Stimulated activated CD8-positive, alpha-beta memory T cell treated with anti-CD3 and anti-CD28 coated beads, Interleukin-7, amount 100 ng/mL, for 24 hours (primary cell): ENCODE measurements at places on chromosomes 6 and 20.

- DNase-seq, result no peak
Measured at GRCh38 chr6:31114970-31115849, 610 bp downstream of the PSORS1C1 start.

DNA sequence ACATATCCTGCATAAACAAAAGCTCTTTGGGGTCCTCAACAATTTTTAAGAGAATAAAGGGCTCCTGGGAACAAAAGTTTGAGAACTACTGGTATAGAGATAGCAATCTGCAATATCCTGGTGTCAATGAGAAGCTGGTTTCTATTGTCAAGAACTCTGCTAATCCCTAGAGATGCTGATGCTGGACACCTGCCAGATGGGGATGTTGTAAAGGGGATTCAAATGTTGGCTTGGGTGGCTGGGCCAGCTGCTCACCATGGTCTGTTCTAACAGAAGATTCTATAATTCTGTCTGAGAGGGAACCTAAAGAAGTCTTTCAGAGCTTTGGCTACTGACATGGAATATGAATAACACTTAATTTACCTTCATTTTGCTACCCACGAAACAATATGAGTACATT lies 137.8 kb downstream of the BTBD9 start:
- no peak for DNase-seq

- no peak for DNase-seq
Measured at GRCh38 chr6:47362857-47363461, 53.3 kb upstream of the TNFRSF21 start.

GRCh38 chr20:60513141-60513540 lies 554.9 kb downstream of the CDH26 start:
- DNase-seq, result no peak

DNA sequence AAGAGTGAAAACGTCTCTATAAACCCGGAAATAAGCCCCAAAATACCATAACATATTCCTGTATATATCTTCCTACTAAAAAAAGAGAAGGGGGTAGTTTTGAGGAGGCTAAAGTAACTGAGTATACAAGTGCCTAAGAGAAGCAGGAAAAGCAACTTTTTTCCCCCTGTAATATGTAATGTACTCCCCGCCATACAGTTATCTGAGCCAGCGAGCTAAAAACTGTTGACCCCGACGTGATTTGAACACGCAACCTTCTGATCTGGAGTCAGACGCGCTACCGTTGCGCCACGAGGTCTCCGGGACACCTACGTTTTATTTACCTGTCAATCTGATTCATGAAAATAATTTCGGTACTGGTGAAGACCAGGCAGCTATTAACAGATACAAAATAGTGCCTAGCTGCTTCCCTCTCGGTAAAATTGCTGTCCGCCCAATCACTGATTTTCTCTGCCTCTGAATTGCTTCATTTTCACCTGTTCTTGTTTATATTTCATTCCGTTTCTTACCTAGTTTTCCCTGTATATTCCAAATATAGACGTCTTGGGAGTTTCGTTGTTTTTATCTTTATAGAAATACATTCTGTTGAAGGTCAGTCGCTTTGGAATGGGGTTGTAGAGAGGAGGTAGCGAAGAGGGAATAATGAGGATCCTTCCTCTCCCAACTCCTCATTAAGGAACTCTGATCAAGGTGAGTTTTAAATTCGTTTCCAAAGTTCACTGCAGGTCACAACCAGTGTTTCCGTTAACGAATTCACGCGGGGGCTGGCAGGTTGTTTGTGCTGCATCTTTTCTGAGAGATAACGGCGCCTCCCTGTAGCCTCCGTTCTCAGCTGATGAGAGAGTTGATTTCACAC lies 33.6 kb upstream of the BTN3A2 start:
- no peak for DNase-seq

DNA sequence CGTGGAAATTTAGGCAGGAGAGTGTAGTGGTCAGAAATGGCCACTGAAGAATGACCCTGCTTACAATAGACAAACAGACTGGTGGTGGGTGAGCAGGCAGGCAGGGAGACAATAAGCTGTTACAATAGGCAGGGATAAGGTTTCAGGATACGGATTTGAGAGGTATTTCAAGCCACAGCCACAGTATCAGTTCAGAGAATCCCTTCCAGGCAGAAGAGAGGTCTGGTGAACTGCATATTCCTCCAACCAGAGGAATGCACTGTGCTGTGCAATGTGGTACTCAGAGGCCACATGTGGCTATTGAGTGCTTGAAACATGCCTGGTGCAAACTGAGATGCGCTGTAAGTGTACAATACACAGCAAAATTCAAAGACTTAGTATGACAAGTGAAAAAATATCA lies 20.6 kb downstream of the RMND1 start:
- DNase-seq, result no peak

- no peak for DNase-seq
Measured at GRCh38 chr6:29992807-29993206, 50.5 kb downstream of the HLA-A start.

GRCh38 chr20:59830665-59831023 lies 102.8 kb downstream of the SYCP2 start:
- no peak for DNase-seq

DNA sequence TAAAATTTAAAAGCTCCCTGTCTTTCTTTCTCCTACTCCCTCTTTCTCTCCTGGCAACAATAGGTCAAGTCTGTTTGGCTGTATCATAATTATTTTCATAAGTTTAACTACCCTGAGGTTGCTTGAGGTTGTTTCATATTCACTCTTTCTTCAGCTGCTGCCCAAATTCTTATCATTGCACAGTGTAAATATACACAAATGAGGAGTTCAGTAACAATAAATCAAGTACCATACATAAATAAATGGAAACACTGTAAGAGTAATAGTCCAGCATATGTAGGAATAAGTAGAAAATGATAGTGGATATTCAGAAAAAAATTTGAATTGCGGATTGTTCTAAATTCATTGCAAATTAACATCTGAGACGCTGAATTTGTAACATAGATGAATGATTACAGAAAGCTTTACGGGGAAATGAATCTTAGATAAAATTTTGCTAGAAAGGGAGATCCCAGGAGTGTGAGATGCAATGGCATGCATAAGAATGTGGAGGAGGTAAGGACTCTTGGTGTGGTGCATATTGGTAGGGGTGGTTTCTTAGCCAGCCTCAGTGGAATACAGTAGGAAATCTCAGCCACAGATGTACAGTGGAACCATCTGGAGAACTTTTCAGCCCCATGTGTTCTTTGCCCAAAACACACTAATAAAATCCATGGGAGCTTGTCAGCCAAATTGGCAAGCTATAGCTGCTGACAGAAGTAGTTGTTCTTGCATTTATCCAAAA lies 480.7 kb downstream of the HTR1B start:
- no peak for DNase-seq

DNA sequence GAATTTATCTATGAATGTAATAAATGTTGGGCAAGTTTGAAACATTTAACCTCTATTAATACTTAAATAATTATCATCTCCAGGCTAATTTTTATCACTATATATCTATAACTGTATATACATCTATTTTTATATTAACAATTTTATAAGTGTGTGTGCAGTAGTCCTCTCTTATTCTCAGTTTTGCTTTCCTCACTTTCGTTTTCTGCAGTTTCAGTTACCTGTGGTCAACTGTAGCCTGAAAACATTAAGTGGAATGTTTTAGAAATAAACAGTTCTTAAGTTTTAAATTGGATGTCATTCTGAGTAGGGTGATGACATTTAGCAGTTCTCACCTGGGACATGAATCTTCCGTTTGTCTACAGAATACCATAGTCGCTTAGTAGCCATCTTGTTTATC lies 379.4 kb upstream of the MAN1A1 start:
- DNase-seq, result no peak

GRCh38 chr6:125507987-125508655 lies 206.4 kb upstream of the HDDC2 start:
- DNase-seq, result no peak

- DNase-seq, result no peak
Measured at GRCh38 chr6:132648356-132648755, 10.6 kb downstream of the TAAR1 start.

DNA sequence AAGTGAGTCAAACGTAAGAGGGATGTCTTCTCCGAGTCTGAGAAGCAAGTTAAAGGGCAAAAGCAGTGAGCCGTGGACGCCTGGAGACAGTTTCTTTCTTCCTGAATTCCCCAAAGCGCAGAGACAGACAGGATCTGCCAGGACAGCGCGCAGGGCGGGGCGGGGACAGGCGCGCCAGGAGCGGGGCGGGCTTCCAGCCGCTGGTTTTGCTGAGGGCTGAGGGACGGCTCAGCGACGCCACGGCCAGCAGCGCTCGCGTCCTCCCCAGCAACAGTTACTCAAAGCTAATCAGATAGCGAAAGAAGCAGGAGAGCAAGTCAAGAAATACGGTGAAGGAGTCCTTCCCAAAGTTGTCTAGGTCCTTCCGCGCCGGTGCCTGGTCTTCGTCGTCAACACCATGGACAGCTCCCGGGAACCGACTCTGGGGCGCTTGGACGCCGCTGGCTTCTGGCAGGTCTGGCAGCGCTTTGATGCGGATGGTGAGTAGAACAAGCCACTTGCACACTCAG lies at the start of gene SCGN:
Gene SCGN, plus strand, starts transcription at position 209 of the 509 bp plus-strand sequence. Its CDS starts 189 bp downstream, at position 398.
- peak; percentile 8 for DNase-seq

DNA sequence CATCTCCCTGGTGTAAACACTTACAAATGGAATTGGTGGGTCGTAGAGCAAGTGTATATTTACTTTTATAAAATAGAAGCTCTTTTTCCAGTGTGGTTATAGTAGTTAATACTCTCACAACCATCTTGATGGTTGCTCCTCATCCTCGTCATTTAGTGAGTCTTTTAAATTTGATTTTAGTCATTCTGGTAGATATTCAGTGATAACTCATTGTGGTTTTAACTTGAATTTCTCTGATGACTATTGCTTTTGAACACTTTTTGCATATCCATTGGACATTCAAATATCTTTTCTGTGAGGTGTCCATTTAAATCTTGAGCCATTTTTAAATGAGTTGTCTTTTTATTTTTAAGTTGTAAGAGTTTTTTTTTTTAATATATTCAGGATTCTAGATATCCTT lies 189.2 kb upstream of the PHACTR1 start:
- DNase-seq, result no peak

DNA sequence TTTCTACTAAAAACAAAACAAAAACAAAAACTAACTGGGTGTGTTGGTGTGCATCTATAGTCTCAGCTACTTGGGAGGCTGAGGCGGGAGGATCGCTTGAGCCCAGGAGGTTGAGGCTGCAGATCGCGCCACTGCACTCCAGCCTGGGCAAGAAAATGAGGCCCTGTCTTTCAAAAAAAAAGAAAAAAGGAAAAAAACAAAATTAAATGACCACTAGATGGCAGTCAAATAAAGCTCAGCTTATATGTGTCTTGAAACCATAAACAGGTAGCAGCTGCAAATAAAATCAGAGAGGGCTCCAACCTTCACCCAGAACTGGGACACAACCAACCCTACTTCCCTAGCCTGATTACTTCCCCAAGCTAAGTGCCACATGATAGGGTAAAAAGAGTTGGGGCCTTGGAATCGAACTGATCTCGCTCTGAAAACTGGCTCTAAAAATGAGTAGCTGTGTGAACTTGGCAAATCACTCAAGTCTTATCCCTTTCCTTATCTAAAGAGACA lies 67.1 kb upstream of the ADGRF4 start:
- no peak for DNase-seq

DNA sequence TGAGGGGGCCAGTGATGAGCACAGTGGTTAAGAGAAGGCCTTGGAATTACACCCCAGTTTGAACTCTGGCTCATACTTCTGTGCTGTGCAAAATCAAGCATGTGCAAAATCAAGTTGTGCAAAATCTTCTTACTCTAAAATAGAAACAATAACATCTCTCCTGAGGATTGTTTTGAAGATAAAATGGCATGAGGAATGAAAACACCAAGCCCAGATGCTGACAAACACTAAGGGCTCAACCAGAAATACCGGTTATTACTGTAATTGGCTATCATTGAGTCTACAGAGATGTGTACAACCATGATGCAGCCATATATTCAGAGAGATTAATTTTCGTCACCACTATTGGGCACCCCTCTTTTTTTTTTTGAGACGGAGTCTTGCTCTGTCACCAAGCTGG lies 5.9 kb upstream of the BCAS1 start:
- DNase-seq, result no peak

GRCh38 chr6:37530297-37530696 lies 30.6 kb upstream of the CCDC167 start:
- no peak for DNase-seq

DNA sequence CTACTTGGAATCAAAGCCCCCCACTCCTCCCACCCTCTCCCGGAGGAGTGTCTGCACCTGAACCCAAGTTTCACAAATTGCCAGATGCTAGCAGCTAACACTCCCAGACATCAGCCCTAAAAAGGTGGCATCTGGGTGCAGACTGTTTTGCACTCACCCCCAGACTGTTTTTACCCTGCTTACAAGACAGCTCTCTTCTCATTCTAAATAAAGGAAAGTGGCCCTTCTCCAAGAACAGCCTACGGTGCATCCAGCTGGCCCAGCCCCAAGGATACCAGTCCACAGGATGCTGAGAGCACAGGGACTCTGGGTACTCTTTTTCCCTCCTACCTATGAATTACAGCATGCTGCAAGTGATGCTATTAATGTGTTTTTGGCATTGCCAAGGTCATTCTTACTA lies 842.0 kb upstream of the FLRT3 start:
- DNase-seq, result no peak

GRCh38 chr20:38853759-38854158 lies 48.3 kb downstream of the PPP1R16B start:
- no peak for DNase-seq
